ENCODE measurements at places on chromosomes 2 and 18.

- DNase-seq, result no peak
Measured at GRCh38 chr2:96962567-96963203, 23.7 kb downstream of the FAM178B start.

GRCh38 chr2:238038203-238038602 is 22.6 kb upstream of the SCLY start:
- no peak for DNase-seq

- no peak for DNase-seq
Measured at GRCh38 chr2:2892378-2892777, 485.2 kb downstream of the EIPR1 start.

DNA sequence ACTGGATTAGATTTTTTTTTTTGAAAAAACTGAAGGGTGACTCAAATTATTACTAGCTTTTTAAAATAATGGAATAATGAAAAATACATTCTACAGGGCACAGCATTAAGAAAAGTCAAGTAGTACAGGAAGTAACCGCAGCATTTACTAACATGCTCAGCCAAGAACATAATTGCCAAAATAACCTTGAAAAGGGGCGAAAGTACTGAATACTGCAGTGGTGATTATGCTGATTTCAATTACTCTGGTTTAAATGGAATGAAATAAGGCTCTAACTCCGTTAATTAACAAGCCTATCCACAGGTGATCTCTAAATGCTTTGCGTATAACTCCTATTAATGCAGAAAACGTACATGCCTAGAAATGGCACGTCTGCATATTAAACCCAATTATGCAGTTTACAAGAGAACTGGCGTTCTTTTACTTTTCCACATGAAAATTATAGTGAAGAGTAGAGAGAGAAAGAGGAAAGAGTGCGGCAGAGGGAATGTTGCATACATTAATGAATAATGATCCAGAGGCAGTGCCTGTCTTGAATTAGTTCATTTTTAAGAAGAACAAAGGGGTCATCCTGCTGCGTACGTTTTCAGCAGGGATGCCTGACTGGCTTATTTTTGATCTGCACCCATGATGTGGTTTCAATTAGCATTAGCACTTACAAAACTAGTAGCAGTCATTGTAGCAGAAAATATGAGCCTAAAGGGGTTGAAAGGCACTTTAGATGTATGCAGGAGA is 612.4 kb downstream of the NYAP2 start:
- no peak for DNase-seq

GRCh38 chr2:238096311-238097011 is 3.7 kb upstream of the ESPNL start:
- no peak for DNase-seq

- DNase-seq, result no peak
Measured at GRCh38 chr2:84492571-84492970, 23.7 kb upstream of the DNAH6 start.

DNA sequence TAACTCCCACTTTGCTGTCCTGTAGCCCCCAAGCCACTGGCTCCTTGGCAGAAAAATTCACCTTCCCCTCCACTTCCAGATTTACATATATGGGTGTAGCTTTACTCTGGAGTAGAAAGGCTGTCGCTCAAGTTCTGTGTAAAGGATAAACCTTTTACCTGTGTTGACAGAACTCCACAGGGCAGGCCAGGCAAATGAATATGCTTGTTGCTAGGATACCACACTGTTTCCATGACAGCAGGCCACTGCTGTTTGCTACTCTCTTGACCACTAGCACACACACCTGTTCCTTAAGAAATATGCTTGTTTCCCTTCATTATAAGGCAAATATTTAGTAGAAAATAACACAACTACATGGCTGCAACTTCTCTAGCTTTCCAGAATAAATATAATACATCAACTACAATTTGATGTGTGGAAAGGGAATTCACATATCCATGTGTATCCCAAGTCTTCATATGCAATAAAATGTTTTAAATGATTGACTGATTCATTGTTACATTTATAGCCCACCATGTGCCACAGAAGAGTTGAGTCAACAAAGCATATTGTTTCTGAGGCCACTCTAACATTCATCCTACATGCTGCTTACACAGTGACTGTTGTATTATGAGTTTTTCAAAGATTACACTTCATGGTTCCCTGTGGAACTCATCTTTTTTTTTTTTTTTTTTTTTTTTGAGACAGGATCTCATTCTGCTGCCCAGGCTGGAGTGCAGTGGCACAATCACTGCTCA is 56.2 kb upstream of the ROCK1 start:
- no peak for DNase-seq

- DNase-seq, result no peak
Measured at GRCh38 chr18:24306201-24306600, 91.4 kb downstream of the OSBPL1A start.

GRCh38 chr18:59821983-59822382 is 77.8 kb upstream of the PMAIP1 start:
- no peak for DNase-seq

- DNase-seq, result no peak
Measured at GRCh38 chr2:29848566-29849310, 72.6 kb downstream of the ALK start.

DNA sequence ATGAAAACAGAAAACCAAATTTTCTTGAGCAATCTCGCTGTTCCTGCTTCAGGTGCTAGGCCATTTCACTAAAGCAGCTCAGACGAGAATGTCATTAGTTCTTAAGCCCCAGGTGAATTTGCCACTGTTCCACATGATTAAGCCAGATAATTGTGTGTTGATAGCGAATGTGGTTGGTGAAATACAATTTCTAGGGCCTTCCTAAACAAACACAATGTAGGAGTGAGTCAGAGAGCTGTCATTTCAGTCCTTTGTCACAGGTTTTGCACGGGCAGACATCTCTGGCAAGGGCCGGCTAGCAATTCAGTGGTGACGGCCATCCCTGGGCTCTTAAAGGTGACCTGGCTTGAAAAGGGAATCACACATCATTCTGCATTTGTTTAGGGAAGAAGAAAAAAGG is 170.7 kb downstream of the TMEM182 start:
- no peak for DNase-seq

GRCh38 chr2:26922405-26923188 is 47.8 kb upstream of the MAPRE3 start:
- no peak for DNase-seq

GRCh38 chr2:42385225-42385624 is 24.2 kb upstream of the COX7A2L start:
- DNase-seq, result no peak

DNA sequence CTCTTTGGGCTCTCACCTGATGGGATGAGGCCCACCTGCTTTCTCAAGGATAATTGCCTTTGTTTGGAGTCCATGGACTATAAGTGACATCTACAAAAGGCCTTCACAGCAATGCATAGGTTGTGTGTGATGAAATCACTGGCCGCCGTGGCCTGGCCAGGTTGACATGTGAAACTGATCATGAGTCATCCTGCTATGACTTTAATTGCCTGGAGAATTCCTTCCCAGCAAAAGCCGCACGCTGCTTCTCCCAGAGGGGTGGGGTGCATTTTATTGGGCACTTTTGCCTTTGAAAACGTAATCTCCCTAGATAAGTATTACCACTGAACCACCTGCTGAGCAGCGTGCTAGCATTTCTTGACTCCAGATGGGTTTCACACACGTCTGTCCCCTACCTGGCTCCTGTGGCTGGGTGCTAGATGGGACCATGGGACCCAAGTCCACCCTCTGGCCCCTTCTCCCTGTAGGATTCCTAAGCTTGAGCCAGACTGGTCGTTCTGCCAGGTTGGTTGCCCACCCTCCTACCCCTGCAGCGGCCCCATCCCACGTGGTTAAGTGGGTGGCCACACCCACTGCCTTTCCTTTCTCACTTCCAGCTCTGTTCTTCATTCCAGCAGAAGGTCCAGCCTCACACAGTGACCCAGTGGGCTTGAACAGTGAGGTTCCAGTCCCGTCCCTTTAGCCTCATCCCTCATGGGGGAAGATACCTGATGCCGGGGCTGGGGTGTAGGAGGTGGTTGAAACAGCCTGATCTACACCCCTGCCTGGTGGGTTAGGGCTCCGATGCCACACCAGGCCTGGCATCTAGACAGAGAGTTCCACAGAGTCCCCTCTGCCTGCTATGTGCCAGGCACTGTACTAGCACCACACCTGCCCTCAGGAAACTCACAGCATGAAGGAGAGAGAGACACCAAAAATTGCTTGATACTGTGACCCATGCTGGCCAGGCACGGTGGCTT is 89.6 kb downstream of the GBX2 start:
- DNase-seq, result peak; percentile 36

DNA sequence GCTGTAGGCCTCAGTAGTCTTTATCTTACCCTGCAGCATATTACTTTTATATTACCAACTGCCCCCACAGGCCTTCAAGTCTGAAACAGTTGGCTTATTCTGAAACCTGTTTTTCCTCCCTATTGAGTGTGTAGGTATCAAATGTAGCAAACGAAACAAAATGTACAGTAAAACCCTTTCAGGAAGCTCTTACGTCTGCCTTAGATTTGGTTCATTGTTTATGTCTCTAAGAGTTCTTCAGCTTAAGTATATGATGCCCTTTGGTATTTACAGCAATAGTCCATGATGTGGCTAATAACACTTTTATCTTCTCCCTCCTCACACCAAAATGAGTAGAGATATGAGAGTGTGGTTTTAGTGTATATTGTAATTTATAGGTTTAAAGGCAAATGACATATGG is 108.8 kb downstream of the DOCK10 start:
- no peak for DNase-seq

GRCh38 chr2:96240341-96241038 is 25.3 kb downstream of the TMEM127 start:
- DNase-seq, result no peak

DNA sequence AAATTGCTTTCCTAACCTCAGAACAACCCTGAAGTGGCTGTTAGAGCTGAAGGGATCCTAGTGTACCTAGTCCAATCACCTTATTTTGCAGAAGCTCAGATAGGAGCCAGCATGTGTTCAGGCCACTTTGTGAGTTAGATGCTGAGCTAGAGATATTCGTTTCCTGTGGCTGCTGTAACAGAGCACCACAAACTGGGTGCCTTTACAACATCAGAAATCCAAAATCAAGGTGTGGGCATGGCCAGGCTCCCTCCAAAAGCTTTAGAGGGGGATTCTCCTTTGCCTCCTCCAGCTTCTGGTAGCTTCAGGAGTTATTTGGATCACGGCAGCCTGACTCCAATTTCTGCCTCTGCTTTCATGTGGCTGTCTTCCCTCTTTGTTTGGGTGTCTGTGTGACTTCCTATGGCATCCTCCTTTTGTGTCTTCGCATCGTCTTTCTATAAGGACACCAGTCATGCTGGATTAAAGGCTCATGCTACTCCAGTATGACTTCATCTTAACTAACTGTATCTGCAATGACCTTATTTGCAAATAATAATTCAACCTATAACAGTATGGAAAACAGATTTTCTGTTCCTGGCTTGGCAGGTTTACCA is 86.3 kb upstream of the TGFA start:
- no peak for DNase-seq
